Left hindlimb (tissue), 1 donor: ENCODE measurements at places on chromosomes 6 and 20.

- DNase-seq: no peak
Measured at GRCh38 chr6:18412068-18412467, 24.9 kb downstream of the RNF144B start.

GRCh38 chr6:42095776-42096541, 45.6 kb downstream of the TAF8 start:
- DNase-seq: no peak

- peak; percentile 67 for DNase-seq
Measured at GRCh38 chr20:62122654-62123449, 577 bp downstream of the LSM14B start.

GRCh38 chr6:138371452-138371711, 6.3 kb upstream of the SMIM28 start:
- DNase-seq: no peak

- DNase-seq: no peak
Measured at GRCh38 chr20:11791835-11792567, 125.7 kb upstream of the BTBD3 start.

DNA sequence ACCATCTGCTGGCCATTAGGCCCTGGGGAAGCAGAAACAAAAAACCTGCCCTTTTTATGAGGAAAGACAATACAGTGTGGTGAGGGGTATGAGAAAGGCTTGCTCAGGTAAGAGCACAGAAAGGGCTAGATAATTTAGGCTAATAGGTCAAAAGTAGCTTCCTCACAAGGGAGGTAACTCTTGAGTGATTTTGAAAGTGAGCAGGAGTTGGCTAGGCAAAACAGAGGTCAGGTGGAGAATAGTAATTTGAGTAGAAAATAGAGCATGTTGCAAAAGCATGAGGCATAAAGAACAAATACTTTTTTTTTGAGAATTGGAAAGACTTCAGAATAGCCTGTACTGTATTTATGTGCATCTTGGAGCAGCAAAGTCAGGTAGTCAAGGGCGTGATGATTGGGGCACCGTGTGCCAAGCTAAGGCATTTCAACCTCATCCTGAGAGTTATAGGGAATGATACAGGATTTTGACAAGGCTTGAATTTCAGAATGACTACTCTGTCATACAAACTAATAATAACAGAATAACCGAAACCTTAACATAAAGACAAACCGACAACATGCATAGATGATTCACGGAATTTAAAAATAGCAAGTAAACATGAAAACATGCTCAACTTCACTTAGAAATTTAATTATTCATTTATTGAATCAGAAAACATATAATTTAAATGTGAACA, 123.0 kb upstream of the ENPP5 start:
- DNase-seq: no peak

- DNase-seq: no peak
Measured at GRCh38 chr20:445514-446336, 16.6 kb downstream of the TBC1D20 start.

- DNase-seq: no peak
Measured at GRCh38 chr20:38604873-38605303, 3.3 kb downstream of the ARHGAP40 start.

DNA sequence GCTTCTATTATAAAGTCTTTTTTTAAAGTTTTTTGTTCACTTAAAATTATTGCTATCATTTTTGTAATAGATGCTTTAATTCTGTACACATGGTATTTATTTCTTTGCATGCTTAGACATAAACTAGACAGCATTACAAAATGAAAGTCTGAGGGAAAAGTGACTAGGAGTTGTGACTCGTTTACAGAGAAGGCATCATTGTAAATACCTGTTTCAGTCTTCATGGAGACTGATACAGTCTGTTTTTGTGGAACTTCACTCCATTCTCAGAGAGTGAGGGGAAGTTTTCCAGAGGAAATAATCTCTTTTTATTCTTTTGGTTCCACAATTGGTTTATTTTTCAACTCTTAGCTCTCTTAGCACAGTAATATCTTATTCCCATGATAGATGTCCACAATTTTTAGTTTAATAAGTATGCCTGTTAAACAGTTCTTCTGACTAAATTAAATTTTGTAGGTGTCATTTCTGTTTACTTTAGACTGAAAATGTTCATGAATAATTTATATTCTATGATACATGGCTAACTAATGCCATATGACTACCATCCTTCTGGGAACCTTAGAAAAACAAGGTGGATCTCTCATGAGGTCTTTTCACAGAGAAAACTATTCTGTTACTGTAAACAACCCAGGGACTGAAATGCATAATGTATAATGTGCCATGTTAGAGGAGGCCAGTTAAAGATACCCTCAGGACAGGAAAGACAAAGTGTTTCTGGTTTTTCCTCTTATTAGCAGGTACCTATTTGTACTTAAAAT, 69.2 kb downstream of the MYO6 start:
- no peak for DNase-seq

GRCh38 chr6:157248264-157248663, 75.1 kb downstream of the TMEM242 start:
- DNase-seq: no peak

DNA sequence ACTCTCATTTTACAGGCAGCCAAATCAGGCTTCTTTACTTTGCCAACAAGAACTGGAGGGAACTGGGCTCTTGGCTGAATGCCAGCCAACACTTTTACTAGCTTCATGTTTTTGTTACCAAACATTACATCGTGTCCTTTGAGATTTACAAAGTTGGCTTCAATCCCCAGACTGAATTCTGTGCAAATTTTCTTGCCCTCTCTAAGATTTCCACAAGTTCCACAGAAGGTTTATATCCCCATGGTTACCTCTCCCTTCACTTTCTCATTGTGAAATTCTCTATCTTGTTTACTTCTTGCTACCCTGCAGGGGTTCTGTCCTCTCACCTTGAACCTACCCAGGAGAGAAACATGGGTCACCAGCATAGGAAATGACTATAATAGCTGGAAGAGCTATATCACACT, 37.6 kb upstream of the PLCB1 start:
- DNase-seq: peak; percentile 37

GRCh38 chr6:35142588-35143569, 1.7 kb upstream of the TCP11 start:
- DNase-seq: no peak

DNA sequence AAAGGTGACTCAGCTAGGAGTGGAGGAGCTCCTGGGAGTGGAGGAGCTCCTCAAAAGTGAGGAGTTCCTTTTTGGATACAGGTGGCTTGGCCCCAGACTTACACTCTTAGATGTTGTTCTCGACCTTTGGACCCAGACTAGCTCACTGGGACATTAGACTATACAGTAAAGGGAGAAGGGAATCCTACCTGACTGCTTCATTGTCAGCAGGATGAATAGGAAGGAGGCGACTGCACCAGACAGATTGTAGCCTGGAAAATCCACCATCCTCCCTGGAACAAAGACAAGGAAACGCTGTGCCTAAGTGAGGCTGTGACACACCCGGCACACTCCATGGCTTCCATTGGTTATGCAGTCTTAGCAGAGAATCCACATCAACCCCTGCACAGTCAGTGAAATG, at the start of gene BTNL2:
Gene BTNL2, minus strand, starts transcription at position 325 of the 400 bp plus-strand sequence. Its CDS starts 58 bp downstream, at position 267.
- no peak for DNase-seq

GRCh38 chr20:50067461-50067860, 45.5 kb downstream of the UBE2V1 start:
- DNase-seq: no peak

GRCh38 chr6:24831771-24832716, 33.3 kb upstream of the ARMH2 start:
- DNase-seq: no peak

DNA sequence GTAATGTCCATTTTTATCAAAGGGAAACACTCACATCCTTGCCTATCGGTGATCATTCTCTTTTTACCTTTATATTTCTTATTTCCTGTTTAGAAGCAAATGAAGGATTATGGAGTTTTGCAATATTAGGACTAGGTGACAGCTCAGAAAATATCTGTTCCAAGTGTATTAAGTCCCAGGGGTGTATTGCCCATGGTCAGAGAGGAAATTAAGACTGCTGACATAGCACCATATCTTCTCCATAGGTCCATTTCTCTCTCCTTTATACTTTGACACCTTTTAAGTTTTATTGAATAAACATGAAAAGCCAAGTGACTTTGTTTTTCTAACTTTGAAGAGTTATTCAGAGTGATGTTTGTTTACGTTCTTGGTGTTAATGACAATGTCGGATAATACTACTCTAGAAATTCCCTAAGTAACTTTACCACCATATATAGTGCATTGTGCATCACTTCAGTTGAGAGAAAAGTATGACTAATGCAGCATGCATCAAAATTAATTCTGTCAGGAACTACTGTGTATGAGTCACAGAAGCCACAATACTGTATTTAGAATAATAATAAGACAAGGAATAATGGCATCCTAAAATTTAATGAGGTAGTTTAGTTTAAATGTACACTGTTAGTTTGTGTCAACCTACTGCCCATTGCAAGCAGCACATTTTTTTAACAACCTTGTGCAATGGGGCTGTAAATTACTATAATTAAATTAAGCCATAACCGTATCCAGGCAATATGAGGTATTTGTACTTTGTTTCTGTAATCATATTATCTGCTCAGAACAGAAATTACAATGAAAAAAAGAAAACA, 474.4 kb upstream of the RNF217 start:
- DNase-seq: no peak

- peak; percentile 59 for DNase-seq
Measured at GRCh38 chr6:163347021-163347446, 67.5 kb upstream of the QKI start.

GRCh38 chr6:146149770-146150169, 120.9 kb downstream of the GRM1 start:
- no peak for DNase-seq

- DNase-seq: no peak
Measured at GRCh38 chr6:11683871-11684270, 94.7 kb downstream of the ADTRP start.

DNA sequence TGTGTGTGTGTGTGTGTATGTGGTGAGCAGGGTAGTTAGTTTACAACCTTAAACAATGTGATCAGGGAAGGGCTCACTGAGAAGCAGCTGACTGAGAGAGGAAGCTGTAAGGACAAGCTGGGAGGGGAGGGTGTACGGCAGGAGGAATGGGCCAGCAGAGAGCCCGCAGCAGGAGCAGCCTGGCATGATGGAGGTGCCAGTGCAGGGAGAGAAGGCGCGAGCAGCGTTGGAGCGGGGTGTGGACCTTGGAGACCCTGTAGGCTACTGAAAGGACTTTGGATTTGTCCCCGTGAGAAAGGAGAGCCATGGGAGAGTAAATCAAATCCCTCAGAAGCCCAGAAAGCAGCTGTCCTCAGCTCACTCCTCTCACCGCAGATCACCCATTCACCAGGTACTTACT, 18.5 kb downstream of the FAM209B start:
- DNase-seq: no peak

DNA sequence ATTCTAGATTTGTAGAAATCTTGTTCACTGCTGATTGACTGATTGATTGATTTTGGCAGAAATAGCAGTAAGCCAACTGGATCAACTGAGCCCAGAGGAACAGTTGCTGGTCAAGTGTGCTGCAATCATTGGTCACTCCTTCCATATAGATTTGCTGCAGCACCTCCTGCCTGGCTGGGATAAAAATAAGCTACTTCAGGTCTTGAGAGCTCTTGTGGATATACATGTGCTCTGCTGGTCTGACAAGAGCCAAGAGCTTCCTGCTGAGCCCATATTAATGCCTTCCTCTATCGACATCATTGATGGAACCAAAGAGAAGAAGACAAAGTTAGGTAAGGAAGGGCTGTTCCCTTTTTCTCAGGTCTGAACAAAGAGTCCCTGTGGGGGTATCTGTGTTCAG, 31.2 kb downstream of the TREML1 start:
- no peak for DNase-seq

DNA sequence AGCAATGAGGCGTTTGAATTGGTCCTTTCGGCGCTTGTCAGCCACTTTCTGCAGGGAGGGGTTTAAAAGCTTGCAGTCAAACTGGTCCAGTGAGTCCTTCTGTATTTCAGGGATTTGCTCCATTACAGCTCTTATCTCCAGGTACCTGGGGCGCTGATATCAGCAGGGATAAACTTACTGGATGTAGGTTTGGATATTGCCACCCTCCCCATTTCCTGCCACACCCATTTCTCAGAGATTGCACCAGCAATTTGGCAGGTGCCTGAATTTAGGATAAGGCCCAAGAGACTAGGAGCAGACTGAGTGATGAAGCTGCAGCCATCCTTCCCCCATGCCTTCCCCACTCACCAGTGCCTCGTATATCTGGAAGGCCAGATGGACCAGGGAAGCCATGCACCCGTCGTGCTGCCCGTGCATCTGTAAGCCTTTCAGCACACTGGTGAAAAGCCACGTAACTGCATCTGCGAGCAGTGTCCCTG, 7.6 kb downstream of the POLR1C start:
- no peak for DNase-seq

- DNase-seq: no peak
Measured at GRCh38 chr6:88683734-88684133, 279.7 kb downstream of the RNGTT start.

GRCh38 chr6:53960311-53960710, 150.9 kb upstream of the MLIP start:
- DNase-seq: no peak

DNA sequence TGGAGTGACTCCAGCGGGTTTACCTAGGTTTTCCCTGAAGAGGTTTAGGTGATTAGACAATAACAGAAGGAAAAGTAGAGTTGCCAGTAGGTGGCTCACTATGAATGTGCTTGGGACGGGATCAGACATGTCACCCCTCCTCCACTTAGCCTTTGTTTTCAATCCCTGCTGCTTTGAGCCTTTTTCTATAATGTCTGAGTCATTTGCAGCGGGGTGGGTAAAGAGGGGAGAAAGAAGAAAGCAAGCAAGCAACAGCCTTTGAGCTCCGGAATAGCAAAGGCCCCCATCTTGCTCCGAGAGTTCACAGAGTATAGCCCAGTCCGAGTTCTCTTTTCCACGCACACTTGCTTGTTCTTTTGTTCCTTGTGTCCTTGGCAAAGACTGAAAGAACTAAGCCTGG, 129.1 kb downstream of the PACRG start:
- peak; percentile 60 for DNase-seq

GRCh38 chr20:11296221-11296620, 621.5 kb upstream of the BTBD3 start:
- no peak for DNase-seq

- no peak for DNase-seq
Measured at GRCh38 chr20:54019127-54019526, 51.3 kb downstream of the BCAS1 start.

DNA sequence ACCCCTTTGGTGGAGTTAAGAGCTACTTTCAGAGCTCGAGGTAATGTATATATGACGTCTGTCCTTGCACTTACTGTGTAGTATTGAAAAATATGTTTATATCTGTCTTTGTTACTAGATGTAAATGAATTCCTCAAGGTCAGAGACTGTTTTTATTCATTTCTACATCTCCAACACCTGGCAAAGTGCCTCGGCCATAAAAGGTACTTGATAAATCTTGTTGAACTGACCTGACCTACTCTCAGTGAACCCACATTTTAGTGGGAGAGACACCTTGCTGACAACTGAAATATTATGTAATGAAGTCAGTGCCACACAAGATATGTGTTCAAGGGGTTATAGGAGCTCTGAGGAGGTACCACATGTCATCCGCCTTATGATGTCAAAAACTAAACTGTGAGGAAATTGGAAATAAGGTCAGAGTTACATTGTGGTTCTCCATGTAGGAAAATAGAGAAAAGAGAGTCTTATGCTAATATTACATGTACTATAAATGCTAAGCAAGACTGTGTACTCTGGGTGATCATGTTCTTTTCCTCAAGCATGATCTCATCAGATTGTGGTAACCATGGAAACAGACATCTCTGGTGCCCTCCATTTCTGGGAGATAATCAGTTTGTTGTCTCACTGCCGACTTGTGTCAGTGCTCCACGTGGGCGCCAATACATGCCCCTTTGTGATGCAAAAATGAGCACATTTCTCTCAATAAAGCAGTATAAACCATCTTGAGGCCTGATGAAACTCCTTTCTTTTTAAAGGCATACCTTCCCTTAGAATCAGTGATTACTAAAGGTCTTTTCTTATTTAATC, 5.7 kb upstream of the TMEM30A start:
- DNase-seq: no peak
